ENCODE measurements at places on chromosomes 3 and 15.

GRCh38 chr15:84099181-84099580, 136.4 kb upstream of the GOLGA6L4 start:
- no peak for DNase-seq

DNA sequence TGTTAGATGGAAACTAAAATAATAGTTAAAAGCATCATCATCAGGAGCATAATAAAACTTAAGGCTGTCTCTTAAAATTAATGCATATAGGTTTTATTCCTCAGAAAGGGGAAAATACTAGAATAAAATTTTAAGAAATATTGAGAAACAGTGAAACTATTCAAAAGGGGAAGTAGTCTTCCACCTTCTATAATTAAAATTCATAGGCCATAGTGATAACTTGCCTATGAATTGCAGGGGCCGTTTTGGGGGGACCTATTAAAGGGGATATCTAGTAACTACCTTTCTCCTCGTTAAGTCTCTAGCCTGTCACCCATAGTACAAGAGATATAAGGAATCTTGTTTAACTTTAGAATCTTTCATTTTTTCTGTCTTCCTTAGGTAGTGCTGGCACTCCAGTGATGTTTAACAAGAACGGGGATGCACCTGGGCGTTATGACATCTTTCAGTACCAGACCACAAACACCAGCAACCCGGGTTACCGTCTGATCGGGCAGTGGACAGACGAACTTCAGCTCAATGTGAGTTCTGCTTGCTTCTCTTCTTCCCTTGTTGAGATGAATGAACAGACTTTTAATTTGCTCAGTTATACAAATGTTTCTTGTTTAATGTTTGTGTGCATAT, 600.4 kb downstream of the GRM7 start:
- no peak for DNase-seq

DNA sequence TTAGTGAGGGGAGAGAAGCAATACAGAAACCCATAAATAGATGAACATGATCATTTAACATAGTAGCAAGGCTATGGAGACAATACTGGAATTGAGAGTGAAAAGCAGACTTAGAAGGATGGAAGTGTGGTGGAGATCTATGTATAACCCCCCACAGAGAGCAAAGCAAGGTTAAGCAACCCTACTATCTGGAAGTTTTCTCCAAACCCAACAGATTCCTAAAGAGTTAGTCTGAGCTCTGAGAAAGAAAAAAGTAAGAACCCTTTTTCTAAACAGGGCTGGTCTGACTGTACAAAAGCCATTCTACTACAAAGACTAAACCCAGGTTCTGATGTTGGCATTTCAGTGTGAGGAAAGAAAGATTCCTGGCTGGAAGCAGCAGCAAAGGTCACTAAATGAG, 153.2 kb downstream of the WNT5A start:
- no peak for DNase-seq

DNA sequence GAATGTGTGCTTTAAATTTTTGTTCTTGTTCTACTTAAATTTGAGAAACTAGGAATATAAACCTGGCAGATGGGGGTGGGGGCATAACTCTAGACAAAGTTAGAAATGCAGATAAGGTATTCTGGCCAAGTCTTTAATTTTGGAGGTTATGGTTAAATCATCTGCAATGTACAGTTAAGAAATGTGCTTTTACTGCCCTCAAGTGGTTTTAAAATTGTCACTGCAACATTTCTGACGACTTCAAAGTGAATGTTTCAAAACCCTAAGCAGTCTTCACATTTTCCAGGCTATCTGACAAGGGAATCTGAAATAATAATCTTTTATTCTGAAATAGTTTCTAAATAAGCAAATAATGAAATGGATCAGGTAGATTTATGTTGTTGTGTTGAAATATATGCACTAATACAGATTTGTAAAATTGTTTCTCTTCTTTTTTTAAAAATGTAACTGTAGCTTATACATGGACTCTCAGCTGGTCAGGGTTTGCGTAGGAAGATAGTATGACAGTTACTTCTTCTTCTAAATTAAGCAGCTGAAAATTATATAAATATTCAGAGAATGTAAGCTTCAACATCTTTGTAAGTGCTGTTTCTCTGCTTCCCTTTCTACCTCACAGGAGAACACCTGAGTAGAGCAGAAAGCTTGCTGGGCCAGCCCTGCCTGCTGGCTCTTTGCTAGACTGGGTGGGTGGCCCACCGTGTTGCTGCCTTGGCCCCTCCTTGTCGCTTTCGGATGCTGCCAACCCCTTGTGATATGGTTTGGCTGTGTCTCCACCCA, 45.0 kb downstream of the SUCNR1 start:
- DNase-seq: no peak

- DNase-seq: no peak
Observed at GRCh38 chr15:57634290-57634689, 42.6 kb downstream of the MYZAP start.

DNA sequence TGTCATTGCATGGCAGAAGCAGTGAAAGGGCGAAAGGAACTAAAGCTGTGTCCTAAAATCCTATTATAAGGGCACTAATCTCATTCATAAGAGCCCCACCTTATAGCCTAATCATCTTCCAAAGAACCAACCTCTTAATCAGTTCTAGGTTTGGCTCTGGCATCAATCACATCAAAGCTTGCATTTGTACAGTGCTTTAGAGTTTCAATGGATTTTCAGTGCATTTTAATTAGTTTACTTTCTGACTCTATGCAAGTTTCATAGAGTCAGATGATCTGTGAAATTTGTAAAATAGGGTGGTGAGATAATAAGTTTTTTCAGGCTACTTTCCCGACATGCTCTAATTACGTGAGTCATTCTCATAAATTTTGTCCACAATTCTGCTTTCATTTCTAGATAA, 341.1 kb downstream of the DIPK2A start:
- DNase-seq: no peak

DNA sequence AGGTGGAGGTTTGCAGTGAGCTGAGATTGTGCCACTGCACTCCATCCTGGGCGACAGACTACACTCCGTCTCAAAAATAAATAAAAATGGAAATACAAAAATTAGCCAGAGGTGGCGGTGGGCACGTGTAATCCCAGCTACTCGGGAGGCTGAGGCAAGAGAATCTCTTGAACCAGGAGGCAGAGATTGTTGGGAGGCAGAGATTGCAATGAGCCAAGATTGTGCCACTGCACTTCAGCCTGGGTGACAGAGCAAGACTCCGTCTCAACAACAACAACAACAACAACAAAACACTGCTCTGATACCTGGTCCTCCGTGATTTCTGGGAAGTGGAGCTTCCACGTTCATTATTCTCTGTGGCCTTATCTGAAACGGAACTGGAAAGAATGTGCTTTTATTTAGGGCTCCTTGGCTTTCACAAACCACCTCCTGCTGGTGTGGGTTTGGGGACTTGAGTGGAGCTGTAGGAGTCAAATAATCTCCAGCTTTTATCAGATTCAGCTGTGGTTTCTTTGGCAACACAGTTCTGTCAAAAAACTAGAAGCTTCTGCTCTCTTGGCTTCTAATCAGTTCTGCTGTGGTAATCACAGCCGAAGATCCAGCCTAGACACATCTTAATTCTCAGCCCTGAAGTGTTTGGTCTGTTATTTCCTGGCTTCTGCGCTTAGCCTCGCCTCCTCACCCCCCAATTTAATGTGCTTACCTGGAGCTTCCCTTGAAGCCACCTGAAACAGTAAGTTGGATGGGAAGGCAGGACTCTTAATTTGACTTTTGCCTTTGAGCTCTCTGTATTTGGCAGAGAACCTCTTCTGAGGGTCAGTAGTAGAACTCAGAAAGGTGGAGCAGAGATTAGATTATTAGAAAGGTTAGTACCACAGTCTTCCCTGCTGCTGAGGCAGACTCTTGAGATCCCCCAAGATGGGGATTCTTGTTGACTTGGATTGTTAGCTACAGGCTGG, 21.4 kb downstream of the IRAK2 start:
- DNase-seq: no peak

- DNase-seq: no peak
Observed at GRCh38 chr3:147049821-147050220, 356.5 kb downstream of the ZIC4 start.

DNA sequence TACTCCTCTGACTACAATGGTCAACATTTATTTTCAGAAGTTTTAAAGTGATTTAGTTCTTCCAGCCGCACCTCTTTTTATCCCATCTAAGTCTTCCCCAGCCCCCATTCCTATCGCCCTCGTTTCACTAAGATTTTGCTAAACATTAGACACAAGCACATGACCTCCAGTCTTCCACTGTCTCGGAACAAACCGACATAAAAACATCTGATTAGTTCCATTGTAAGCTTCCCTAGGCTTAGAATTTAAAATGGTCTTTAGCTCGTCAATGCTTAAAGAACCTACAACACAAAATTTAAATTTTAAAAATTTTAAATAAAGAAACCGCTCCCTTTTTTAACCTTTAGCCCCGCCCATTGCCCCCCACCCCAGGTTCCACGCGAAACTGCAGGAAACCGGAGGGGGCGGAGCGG, 284 bp upstream of the TSC22D2 start:
- no peak for DNase-seq

- DNase-seq: no peak
Observed at GRCh38 chr3:179375091-179375999, 27.8 kb downstream of the MFN1 start.

DNA sequence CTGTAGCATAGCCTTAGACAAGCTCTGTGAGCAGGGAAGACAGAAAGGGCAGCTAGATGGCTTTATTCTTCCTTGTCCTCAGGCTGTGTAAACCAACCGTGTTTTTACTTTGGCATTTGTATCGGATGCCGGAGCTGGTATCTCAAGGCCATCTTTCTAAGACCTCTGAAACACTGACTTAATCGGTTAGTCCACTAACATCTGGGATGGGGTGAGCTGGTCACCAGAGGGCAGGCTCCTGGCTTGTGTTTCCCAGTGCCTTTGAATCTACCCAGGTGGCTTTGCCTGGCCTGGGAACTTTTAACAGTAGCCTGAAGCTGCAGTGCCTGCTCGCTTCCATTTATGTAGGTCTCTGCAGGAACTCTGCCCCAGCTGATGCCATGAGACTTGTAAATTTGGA, 252.7 kb downstream of the NR1D2 start:
- DNase-seq: no peak

- no peak for DNase-seq
Observed at GRCh38 chr3:102206511-102207031, 228.2 kb upstream of the ZPLD1 start.

GRCh38 chr3:29805757-29806156, 524.9 kb downstream of the RBMS3 start:
- no peak for DNase-seq

GRCh38 chr3:62167566-62168262, 205.6 kb downstream of the FEZF2 start:
- no peak for DNase-seq

Data from stimulated activated CD8-positive, alpha-beta memory T cell treated with anti-CD3 and anti-CD28 coated beads, Interleukin-15, amount 100 ng/mL, for 4 hours (primary cell).